ENCODE measurements at places on chromosomes 6 and 20.

- no peak for DNase-seq
Observed at GRCh38 chr20:59144179-59144830, 19.3 kb upstream of the ZNF831 start.

- no peak for DNase-seq
Observed at GRCh38 chr6:168025831-168026710, 28.6 kb downstream of the KIF25 start.

DNA sequence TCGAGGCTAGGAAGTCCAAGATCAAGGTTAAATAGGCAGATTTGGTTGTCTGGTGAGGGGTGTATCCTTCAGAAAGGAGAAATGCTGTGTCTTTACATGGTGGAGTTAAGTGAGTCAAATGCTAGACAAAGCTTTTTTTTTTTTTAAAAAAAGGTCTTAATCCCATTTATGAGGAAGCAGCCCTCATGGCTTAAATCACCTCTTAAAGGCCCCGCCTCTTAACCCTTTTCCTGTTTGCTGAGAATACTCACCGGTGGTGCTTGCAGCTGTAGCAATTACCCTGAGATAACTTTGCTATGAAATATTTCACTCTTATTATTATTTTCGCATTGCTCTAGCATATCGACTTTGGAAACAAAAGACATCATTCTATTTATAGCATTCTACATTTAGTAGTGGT lies 30.8 kb downstream of the FBXO30 start:
- DNase-seq, result no peak

- no peak for DNase-seq
Observed at GRCh38 chr6:107355659-107356058, 103.7 kb downstream of the PDSS2 start.

GRCh38 chr6:92701425-92702096 lies 717.8 kb downstream of the EPHA7 start:
- no peak for DNase-seq

DNA sequence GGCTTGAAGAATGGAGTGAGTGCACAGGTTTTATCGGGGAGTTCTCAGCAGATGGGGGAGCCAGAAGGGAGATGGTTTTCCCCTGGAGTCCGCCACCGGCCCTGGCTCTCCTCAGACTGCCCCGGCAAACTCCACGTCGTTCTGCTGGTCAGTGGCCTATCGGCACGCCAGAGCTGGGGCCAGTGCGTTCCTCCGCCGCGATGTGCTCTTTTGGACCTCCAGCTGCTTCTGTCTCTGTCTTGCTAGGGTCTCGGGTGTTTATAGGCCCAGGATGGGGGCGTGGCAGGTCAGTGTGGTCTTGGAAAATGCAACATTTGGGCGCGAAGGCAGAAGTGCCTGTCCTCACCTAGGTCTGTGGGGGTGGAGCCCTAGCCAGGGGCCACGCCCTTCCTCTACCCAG lies 53.0 kb upstream of the ADTRP start:
- DNase-seq, result no peak

DNA sequence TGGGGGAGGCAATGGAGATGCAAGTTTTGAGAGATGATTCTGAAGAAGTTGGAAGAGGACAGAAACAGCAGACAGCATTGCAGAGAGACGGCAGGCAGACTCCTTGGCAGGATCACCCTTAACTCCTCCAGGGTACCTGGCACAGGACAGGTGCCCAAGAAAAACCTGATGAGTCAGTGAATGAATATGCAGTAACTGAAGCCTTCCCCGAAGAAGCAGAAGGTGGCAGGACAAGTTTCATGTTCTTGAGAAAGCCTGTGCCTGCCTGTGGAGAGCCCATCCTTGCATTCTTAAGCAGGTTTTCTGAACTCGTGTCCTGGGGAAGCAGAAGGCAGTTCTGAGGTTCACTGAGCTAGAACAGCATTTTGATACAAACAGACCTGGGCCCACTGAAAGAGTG lies 79.6 kb upstream of the SASH1 start:
- no peak for DNase-seq

GRCh38 chr6:76465410-76465809 lies 392.9 kb upstream of the IMPG1 start:
- no peak for DNase-seq

GRCh38 chr6:43524483-43524961 lies 7.6 kb downstream of the POLR1C start:
- no peak for DNase-seq

DNA sequence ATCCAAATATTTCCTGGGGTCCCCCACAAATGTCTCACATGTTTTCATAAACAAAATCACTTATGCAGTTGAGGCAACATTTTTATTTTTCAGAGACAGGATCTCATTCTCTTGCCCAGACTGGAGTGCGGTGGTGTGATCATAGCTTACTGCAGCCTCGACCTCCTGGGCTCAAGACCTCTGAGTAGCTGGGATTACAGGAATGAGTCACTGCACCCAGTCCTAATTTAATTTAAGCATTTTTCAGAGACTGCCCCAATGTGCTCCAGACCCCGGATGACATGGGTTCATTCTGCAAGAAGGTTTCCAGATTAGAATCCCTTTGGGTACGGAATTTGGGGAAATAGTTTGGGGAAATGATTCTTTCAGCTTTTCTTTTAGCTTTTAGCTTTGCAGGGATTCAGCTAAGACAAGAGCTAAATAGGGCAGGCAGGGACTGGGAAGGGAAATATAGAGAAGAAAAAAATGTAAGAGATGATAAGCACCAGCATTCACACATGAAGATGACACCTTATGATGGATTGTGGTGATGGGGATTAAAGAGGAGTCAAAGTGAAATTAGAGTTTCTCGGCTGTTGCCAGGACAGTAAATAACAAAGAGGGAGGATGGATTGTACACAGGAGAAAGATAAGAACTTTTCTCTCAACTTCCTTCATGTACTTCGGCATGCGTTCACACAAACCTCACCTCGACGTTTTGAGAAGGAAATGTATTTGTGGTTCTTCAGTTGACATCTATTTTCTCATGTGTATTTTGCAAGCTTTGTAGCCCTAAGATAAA lies 169.4 kb upstream of the TAB2 start:
- no peak for DNase-seq

GRCh38 chr6:31979238-31979898 lies 2.5 kb upstream of the C4A start:
- no peak for DNase-seq

GRCh38 chr20:10805764-10806163 lies 132.0 kb upstream of the JAG1 start:
- DNase-seq, result no peak

GRCh38 chr20:25070821-25071473 lies 11.0 kb downstream of the VSX1 start:
- DNase-seq, result no peak

GRCh38 chr6:20540683-20541082 lies 6.4 kb downstream of the CDKAL1 start:
- no peak for DNase-seq

DNA sequence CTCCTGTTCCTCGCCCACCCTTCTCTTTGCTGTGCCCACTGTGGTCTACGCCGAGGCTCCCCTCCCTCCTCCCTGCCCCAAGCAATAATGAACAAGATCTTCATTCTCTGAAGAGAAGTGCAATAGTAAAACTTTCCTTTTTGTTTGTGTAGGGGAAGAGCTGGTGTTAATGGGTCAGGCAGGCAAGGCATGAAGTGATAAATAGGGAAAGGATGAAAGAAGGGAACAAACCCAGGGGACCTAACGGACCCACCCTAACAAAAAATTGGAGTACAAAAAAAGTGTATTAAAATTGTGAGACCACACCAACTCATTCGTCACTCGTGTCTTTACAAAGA lies 66.9 kb downstream of the ZBTB2 start:
- DNase-seq, result no peak

- no peak for DNase-seq
Observed at GRCh38 chr20:63082308-63082938, 75.7 kb upstream of the BHLHE23 start.

GRCh38 chr20:34112600-34113101 lies 608 bp upstream of the EIF2S2 start:
- DNase-seq, result no peak

- no peak for DNase-seq
Observed at GRCh38 chr6:10599046-10599445, 77.9 kb downstream of the GCNT2 start.

DNA sequence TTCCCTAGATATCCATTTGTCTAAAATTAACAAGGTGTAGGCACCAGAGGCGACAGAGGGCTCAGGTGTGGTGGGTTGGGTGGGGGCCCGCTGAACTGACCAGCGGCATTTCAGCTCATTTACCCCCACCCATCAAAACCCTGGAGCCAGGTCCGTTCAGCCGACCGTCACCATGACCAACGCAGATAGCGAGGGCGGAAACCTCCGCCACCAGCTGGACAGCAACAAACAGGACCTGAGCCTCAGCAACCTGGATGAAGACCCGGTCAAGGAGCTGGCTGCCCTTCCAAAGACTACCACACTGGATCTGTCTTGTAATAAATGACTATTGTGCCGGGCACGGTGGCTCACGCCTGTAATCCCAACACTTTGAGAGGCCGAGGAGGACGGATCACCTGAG lies 120.8 kb upstream of the LGSN start:
- no peak for DNase-seq

GRCh38 chr20:37907330-37907676 lies 4.4 kb downstream of the VSTM2L start:
- DNase-seq, result no peak

DNA sequence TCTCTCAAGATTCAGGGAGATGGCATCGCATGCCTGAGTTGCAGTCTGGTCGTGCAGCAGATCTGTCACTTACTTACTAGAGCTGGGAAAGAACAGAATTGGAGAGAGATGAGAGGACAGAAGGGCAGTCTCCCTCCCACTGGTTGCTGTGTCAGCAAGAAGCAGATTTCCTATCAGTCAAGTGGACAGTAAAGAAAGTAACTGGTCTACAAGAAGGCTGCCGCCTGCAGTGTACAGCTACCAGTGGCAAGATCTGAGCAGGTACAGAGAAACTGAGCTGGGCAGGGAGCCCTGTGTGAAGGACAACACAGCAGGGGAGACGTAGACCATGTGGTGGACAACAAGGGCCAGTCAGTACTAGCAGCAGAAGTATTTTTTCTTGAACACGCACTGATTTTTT lies 49.5 kb upstream of the PCSK2 start:
- no peak for DNase-seq

GRCh38 chr20:44018259-44018941 lies 103.7 kb downstream of the TOX2 start:
- no peak for DNase-seq

- no peak for DNase-seq
Observed at GRCh38 chr20:35527122-35527769, 2.2 kb downstream of the C20orf173 start.

GRCh38 chr6:158411998-158412397 lies 99.7 kb downstream of the TULP4 start:
- DNase-seq, result no peak

DNA sequence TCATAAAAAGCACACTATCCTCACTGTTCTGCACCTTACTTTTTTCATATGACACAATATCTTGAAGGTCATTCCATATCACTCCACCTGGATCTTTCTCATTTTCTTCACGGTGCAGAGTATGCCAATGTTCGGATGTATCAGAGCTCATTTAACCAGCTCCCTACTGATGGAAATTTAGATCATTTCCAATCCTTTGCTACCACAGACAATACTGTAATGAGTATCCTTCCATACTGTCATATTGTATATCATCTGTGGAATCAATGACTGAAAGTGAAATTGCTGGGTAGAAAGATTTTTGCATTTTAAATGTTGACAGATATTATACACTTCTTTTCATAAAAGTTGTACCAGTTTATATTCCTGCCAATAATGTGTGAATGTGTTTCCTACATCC lies 2.2 kb upstream of the RAB44 start:
- DNase-seq, result no peak

DNA sequence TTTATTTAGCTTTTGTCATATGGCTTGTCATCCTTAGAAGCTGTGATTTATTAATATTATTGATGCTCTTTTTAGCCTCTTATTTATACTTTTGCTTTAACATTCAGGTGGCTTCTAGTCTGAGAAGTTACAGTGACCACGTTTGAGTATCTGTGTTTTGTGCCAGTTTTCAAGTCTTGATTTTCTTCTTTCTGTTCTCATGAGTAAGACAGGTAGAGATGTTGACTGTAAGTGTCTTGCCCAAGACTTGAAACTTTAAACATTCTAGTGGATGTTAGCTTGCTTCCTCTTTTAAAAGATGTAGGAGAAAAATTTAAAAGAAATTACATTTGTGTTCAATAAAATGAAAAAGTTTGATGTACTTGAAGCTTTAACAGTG lies 122.6 kb downstream of the LRRC1 start:
- no peak for DNase-seq
